Glutamatergic neuron (in vitro differentiated cells): ENCODE measurements at places on chromosomes 4 and X.

DNA sequence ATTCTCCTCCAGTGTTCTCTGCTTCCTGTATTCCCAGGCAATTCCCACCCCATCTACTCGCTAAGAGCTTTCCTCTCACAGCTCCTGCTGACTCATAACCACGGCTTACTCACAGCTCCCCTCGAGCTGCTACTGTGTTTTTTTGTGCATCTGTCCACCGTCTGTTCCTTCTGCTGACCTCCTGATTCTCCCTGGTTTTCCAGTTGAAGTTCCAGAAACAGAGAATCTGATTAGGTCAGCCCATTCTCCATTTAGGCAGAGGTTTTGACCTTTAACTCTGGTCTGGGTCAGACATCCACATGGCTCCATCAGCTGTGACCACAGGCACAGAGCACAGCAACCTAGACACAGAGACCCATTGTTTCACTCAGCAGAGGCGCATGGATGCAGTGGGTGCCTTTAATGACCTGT is 5.5 kb upstream of the SMIM20 start:
- no peak for DNase-seq

GRCh38 chrX:41982953-41983352 is 59.6 kb upstream of the CASK start:
- DNase-seq: no peak

DNA sequence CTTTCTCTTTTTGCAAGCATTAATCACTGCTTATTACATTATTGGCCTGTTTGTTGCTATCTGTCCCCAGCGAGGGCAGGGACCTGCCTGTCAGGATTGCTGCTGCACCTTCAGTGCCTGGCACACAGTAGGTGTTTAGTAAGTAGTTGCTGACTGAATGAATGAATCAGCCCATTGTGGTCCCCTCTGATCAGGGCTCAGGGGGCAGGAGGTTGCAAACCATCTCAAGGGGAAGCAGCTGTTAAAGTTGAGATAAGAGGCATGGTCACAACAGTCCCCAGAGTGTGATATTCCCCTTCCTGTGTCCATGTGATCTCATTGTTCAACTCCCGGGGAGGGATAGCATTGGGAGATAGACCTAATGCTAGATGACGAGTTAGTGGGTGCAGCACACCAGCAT is 85.4 kb downstream of the WFS1 start:
- no peak for DNase-seq

- no peak for DNase-seq
Measured at GRCh38 chr4:73451981-73452747, 16.1 kb downstream of the AFP start.

DNA sequence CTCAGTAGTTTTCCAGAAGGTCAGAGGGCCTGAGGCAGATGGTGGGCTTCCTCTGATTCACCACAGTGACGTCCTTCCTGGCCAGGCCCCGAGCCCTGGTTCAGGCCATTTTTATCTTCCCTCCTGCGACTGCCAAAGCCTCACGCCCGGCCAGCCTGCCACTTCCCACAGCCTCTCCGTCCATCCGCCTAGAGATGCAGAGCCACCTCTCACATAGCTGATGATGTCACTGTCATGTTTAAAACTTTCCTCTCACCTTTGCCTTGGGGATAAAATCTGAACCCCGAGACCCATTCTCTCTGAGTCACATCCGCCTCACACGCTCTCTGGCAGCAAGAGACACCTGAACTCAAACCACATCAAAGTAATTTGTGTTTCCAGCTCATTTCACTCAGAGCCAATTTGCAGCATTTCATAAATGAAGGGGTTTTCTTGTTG is 175.3 kb downstream of the QDPR start:
- DNase-seq: no peak

DNA sequence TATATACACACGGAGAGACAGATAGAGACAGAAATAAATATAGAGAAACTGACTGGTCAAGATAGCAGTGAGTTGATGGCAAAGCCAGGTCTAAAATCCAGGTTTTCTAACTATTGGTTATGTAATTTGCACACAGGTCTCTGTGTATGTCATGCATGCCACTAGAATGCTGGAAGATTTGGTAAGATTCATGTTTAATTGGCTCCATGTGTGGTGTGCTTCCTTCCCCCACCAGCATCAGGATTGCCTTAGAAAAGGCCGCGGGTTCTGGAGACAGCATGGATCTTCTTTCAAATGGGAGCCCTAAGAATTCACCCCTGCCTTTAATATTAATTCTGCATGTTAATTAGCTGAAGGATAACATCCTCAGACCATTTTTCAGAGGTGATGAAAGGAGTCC is 31.3 kb downstream of the HAND2 start:
- no peak for DNase-seq

- DNase-seq: no peak
Measured at GRCh38 chr4:138182838-138183426, 59.2 kb downstream of the SLC7A11 start.

- no peak for DNase-seq
Measured at GRCh38 chr4:185602397-185602796, 67.1 kb upstream of the PDLIM3 start.

GRCh38 chr4:138090150-138090917 is 151.8 kb downstream of the SLC7A11 start:
- peak; percentile 51 for DNase-seq

GRCh38 chr4:157779081-157779480 is 393.7 kb downstream of the GASK1B start:
- DNase-seq: no peak

GRCh38 chr4:82036181-82036580 is 337.6 kb downstream of the HNRNPD start:
- no peak for DNase-seq

DNA sequence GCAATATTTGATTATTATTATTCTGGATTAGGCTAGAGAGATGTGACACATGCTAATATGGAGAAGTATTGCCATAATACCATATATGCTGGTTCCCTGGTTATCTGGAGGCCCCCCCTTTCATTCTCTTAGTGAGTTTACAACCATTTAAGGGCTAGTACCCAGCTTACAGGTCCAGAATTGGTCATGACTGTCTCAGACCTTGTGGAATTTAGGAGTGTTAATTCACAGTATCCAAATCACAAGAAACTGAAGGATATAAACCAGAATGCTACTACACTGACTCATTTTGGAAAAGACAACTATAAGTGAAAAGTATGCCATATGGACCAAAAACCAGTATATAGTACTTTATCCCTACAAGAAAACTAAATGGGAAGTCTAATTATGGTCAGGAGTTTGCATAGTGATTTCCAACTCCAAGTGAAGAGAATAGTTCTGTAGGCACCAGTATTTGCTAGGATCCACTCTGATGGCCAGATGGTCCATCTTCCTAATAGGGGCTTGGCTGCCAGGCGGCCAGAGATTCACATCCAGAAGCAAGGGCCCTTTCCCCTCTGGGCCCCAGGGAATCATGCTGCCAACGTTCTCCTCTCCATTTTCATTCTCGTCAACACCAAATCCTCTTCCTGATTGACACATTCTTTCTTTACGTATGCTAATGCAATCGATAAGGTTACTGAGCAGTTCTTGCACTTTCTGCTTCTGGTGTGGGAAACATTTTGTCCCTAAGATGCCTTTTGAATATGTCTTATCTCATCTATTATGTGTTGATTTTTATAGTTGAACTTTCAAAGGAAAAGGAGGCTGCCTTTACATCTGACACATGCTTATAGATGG is 123.6 kb downstream of the SHROOM3 start:
- peak; percentile 50 for DNase-seq

DNA sequence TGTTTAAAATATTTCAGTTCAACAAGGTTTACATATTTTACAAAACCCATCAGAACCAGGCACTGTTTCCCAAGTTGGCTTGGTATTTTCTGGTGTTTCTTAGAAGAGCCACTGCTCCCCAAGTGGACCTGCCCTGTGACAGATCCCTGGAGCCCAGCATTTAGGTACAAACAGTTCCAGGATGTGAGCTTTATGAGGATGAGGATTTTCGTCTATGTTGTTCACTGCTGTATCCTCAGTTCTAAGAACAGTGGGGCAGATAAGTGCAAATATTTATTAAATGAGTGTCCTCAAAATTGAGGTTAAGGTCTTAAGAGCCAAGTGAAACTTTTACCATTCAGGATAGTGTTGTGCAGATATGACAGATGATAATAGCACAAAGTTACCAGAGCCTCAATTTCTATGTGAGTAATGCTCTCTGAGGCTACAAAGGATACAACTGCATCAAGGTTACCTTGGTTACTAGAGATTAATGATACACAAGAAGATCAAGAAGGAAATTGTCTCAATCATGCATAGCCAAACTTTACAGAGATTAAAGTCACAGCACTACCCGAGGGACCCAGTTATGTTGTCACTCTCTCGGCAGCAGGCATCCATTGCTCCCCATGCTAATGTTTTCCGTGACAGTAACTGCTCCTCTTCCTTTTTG is 37.5 kb downstream of the ANXA3 start:
- DNase-seq: no peak

GRCh38 chr4:70721747-70722146 is at the start of gene RUFY3:
Gene RUFY3, plus strand, starts transcription at chr4:70721964. Its CDS starts 610 bp downstream, at chr4:70722574.
- DNase-seq: peak; percentile 61

DNA sequence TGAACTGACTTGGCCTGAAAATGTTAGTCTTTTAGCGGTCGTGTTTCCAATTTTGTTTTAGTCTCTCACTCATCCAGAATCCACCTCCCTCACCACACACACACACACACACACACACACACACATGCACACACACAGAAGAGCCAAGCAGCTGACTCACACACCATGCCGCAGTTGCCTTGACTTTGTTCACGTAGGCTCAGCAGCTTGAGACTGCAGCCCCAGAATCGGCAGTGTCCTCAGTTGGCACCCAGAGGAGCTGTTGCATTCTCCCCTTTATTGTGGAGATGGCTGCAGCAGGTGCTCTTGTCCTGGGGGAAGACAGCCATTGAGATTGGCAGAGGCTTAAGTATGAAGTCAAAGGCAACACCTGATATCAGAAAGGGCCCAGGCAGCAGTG is 20.9 kb upstream of the XPNPEP2 start:
- no peak for DNase-seq

DNA sequence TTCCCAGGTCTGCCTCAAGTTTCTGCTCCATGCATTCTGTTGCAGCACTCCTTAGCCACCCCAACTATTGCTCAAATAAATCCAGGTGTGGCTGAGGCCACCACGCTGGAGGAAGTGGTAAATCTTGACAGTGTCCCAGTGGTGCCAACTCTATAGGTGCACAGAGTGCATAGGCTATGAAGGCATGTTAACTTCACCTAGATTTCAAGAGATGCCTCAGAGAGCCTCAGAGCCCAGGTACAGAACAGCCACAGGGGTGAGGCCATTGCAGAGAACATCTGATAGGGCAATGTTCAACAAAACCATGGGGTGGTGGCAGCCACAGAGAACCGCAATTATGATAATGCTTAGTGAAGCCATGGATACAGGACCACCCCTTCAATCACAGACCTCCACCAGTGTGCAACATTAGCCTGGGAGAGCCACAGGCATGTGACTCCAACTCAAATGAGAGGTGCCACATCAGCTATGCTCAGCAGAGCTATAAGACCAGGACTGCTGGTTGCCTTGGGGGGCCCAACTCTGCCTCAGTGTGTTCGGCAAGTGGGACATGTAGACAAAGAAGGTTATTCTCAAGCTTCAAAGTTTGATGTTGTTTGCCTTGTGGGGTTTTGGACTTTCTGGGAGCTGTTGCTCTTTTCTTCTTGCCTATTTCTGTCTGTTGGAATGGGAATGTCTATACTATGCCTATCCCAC is 468.7 kb downstream of the ANKRD50 start:
- DNase-seq: no peak

DNA sequence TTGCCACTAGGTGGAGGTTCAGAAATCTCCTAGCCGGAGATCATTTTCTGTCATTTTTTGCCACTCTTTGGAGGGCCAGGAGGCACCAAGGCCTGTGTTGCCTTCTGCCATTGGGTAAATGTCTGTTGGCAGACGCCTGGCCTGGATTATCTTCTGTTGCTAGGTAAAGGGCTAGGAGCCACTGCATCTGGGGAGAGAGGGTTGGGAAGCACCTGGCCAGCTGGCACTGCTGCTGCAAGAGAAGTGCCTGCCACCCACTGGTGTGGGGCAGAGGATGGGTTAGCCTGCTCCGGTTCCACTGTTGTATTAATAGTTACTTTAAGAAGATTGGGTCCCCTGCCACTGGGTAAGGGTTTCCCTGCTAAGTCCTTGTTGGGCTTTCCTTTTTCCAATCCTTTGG is 58.1 kb downstream of the AWAT2 start:
- DNase-seq: no peak

- no peak for DNase-seq
Measured at GRCh38 chrX:85024044-85024443, 20.4 kb downstream of the APOOL start.

DNA sequence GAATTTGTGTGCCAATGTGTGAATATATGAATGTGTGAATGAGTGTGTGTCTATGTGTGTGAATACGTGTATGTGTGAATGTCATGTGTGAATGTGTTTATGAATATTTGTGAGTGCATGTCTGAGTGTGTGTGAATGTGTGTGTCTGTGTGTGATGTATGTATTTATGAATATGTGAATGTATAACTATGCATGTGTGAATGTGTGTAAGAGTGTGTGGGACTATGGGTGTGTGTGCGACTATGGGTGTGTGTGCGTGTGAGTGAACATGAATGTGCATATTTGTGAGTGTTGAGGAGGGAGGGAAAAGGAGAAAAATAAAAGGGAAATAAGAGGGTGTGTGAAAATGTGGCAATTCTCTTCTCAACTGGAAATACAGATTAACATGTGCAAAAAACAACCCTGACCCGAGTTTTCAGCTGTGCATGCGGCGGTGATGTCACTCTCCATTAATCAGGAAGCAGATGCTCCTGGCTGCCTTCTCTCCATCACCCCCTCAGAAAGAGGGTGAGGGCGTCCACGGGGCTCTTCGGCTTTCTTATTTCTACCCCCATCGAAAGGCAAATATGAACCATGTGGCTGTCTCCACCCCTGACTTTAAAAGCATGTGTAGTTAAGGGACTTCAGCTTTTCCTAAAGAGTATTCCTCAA is 219.8 kb downstream of the MAML3 start:
- peak; percentile 62 for DNase-seq

DNA sequence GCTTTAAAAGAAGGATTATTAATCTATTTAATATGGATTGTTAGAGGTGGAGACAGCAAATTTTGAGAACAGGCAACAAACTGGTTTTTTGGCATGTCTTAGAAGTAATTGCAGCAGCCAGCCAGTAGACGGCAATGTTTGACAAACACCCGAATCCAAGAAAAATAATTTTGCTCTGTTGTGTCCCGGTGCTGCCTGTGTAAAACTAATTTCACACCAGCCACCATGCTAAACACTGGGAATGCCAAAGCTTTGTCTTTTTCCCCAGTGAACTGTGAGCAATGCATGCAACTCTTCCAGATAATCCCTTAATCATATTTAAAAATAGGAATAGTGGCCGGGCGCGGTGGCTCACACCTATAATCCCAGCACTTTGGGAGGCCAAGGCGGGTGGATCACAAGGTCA is 25.9 kb downstream of the SMIM31 start:
- peak; percentile 49 for DNase-seq

GRCh38 chr4:80012291-80012690 is 60.7 kb downstream of the ANTXR2 start:
- DNase-seq: no peak
